Calu3 (cell line): ENCODE measurements at places on chromosomes 13 and 19. TPM values are rescaled to one million over a fixed set of nuclear protein-coding genes. Genes with fewer than 3 reads are reported as not detected.
A peak's percentile ranks its signal among the peaks of the same experiment; 100 is the strongest.

The TMIGD2 gene
- total RNA-seq = not detected in 2 replicates

The CD70 gene
- total RNA-seq = 0.68 TPM in 1 of 2 replicates, not detected in the other

DNA sequence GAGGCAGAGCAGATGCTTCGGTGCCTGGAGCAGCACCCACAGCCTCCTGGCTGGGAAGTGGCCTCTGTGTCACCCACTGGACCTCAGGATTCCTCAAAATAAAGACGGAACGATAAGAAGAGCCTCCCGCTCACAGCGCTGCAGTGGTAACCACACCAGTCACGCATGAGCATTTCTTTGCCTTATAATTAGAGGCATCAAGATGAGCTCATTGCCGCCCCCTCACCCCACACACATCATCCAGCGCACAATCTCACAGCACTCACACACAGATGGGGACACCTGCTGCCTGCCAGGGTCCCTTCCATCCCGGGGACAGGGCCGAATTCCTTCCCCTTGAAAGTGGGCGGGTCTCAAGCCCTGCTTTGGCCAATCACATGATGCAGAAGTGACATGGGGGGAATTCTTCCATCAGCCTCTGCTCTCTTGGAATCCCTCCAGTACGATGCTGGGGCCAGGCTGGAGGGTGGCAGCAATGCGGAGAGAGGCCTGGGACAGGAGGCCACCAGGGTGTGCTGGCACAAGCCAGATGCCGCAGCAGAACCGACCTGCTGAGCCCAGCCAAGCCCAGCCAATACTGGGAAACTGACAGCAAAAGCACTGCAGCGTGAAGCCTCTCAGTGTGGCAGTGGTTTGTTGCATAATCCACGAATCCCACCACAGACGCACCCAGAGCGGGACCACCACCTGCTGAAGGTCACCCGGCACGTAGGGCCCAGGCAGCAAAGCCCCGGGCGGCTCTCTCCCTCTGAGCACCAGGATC lies 16.0 kb downstream of the PIP5K1C start:
- no peak for DNase-seq

DNA sequence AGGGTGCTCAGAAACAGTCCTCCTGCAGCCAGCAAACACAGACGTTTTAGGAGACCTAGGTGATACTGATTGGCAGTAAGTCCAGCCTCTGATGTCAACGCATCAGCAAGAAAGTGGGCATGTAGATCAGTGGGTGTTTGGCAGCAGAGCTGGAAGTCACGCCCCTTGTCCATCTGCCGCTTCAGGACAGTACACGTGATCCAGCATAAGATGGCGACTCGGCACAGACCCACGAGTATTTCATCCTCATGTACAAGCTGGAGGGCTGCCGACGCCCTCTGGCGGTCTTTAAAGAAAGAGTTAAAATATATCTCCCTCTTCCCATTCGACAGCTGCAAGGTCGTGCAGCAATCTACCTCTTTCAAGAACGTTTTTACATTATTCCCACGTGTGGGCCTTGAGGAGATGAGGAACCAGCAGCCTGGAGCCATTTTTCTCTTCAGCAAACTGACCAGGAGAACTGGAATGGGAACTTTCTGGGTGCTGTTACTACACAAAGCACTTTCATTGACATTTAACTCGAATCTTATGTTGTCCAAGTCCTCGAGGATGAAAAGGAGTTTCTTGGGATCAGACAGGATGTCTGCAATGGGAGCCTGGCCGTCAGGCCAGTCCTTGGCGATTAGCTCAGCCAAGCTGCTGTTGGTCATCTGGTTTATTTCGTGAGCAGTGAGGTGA lies 22.3 kb downstream of the NLRP11 start:
- peak; percentile 56 for DNase-seq

DNA sequence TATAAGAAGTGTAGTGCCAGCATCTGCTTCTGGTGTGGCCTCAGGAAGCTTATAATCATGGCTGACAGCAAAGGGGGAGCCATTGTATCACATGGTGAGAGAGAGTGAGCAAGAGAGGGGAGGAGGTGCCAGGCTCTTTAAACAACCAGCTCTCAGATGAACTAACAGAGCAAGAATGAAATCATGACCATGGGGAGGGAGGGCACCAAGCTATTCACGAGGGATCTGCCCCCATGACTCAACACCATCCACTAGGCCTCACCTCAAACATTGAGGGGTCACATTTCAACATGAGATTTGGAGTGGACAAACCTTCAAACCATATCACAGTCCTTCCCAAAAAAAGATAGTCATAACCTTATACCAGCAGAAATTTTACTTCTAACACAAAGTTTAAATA lies 174.0 kb downstream of the GPC5 start:
- DNase-seq = no peak

- DNase-seq = no peak
These were observed 407.3 kb downstream of the DACH1 start for GRCh38 chr13:71459708-71460107.
